ENCODE measurements at places on chromosomes 12 and 14.

DNA sequence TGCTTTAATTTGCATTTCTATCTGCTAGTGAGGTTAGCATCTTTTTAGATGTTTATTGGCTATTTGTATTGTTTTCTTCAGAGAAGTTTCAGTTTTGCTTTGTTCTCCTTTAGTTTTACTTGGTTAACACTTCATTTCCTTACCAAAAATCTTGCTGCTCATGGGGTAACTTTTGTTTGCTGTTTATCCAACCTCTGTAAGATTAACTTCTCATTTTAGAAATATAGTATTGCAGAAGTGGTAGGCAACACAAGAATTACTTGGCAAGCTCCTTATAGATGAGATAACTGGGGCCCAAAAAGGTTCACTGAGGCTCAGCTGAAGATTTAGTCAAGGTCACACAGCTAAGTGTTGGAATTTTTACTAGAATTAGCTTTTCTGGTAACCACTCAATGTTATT lies 40.5 kb downstream of the ALKBH1 start:
- no peak for DNase-seq

DNA sequence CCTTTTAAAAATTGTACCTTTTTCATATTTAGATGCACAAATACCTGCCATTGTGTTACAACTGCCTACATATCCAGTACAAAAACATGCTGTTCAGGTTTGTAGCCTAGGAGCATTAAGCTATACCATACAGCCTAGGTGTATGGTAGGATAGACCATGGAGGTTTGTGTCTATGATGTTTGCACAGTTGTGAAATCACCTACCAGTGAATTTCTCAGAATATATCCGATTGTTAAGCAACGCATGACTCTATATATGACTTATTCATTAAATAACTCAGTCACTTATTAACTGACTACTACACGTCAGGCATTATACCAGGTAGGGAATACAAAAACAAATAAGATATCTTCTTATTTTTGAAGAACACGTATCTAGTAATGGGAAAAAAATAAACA lies 26.2 kb upstream of the ETNK1 start:
- DNase-seq: no peak

DNA sequence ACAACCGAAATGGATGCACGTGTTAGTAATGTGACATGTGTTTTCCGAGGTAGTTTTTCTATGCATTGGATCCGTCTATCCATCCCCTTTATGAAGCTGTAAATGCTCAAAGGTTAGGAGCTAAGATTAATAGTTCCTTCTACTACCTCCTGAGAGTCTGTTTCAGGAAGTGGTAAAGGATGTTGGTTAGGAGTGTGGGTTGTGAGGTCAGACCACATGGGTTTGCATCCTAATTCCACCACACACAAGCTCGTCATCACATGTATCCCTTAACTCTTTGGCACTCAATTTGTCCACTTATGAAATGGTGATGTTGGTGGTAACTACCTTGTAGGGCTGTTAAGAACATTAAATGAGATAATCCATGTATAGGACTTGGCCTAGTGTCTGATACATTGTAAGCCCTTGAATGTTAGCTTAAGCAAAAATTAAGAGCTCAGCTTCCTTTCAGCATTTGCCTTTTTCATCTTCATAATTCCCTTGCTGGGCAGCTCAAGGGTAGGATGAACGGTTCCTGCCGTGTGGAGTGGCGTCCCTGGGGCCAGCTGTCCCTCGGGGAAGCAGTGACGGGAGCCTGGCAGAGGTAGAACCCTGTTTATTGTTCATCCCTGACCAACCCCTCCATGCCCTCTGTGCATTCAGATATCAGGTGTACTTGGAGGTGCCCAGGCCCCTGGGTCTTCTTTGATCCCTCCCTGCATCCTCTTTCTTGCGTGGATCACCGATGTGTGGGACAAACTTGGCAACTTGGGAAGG lies 52.3 kb downstream of the TSPAN9 start:
- DNase-seq: no peak

DNA sequence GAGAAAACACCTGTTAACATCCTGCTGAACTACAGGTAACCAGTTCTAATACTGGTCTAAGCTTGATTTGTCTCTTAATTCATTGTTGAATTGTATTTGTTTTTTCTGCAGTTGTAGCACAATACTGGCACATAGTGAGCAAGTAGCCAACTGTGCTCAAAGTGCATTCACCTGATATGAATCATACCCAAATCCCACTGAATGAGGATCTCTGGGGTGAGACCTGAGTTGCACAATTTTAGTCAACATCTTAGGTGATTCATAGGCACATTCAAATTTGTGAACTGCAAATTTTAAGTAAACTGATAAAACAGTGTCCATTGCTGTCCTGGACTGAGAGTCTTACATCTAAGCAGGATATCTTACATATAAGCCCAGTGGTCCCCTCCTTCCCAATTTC lies 12.8 kb downstream of the KCNC2 start:
- DNase-seq: peak; percentile 68

- DNase-seq: no peak
Measured at GRCh38 chr14:89941830-89942377, 12.6 kb downstream of the EFCAB11 start.

DNA sequence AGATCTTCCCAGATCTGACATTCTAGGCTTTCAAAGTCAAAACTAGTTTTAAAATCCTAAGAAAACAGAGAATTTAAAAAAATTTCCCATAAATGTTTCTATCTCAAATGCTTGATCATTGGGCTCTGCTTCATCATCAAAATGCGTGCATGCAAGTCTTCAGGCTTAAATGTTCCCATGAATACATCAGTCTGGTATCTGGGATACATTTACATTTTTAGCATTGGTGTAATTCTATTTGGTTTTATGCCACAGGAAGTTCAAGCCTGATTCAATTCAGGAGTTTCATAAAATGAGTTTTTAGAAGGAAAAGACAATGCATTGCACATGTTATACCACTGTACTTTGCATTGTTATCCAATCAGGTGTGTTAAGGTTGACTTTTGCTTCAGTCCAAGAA lies 336.4 kb downstream of the PCNX1 start:
- no peak for DNase-seq

- DNase-seq: no peak
Measured at GRCh38 chr12:47004634-47005033, 74.8 kb upstream of the PCED1B start.

DNA sequence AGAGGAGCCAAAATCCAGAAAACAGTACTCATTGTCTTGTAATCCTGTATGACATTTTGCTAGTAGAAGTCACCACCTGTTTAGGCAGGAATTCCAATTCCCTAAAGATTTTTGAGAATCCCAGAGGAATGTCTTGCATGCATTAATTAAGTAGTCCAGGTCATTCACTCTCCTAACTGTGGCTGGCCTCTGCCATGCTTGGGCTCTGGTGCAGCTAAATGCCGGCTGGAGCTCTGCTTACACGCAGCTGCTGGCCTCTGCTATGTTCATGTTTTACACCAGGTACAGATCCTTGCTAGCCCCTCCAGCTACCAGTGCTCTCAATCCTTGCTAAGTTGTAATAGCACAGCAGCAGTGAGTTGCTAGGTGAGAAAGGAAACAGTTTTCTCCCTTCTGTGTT lies 16.3 kb upstream of the HIF1A start:
- no peak for DNase-seq

GRCh38 chr12:96108321-96108720 lies 72.9 kb upstream of the LTA4H start:
- no peak for DNase-seq

DNA sequence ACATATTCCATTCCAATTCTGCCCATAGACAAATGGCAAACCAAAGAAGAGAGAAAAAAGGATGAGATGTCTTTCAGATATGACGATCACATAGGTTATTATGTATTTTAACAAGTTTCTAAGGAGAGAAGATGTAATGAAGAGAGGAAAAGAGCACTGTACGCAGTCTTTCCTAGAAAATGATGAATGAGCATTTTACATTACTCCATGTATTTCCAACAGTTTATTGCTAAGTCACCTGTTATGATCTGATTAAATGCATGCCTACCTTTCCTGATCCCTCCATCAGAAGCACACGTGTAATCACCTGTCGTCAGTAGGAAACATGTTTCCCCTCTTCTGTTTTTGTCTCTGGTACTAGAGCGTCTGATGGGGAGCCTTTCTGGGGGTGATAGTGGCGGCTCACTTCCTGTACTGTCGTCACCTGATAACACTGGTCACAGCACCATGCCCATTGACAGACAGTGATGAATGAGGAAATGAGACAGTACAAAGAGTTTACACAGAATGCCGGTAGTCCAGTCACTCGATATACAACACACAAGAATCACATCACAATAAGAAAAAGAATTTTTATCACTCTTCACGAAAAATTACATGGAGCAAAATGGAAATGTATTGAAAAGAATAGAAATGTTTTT lies 161.6 kb downstream of the KCNC2 start:
- DNase-seq: no peak

- DNase-seq: no peak
Measured at GRCh38 chr12:124720004-124720680, 143.5 kb downstream of the SCARB1 start.

DNA sequence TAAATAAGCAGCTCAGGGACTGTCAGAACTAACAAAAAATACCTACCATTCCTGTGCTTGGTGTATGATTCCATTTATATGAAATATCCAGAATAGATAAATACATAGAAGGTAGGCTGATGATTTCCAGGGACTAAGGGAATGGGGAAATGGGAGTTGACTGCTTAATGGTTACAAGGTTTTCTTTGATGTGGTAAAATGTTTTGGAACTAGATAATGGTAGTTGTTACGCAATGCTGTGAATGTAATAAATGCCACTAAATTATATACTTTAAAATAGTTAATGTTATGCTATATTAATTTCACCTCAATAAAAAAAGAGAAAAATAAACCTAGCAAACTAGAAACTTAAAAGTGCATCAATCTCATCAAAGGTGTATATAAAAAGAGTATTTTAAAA lies 41.1 kb downstream of the CEP83 start:
- DNase-seq: no peak

GRCh38 chr14:65792208-65792905 lies 379.8 kb downstream of the FUT8 start:
- DNase-seq: peak; percentile 29

- no peak for DNase-seq
Measured at GRCh38 chr12:109264943-109265650, 44.0 kb downstream of the FOXN4 start.

DNA sequence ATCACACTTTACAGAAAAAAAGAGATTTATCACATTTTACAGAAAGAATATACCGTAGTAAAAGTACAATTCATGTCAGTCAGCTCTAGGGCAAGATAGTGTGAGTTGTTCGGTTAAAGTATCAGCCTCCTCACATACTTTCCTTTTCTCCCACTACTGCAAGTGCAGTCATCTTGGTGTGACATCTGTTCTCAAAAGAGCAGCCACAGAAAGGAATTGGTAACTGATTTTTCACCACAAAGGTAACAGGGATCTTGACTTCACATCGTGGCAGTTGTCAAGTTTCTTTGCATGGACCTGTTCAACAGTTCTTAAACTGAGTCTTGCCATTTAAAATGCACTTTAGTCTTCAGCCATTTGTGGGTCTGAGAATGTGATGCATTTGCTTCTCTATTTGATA lies 5.0 kb upstream of the E2F7 start:
- no peak for DNase-seq

- DNase-seq: no peak
Measured at GRCh38 chr12:123943816-123944215, 28.8 kb downstream of the CCDC92 start.

DNA sequence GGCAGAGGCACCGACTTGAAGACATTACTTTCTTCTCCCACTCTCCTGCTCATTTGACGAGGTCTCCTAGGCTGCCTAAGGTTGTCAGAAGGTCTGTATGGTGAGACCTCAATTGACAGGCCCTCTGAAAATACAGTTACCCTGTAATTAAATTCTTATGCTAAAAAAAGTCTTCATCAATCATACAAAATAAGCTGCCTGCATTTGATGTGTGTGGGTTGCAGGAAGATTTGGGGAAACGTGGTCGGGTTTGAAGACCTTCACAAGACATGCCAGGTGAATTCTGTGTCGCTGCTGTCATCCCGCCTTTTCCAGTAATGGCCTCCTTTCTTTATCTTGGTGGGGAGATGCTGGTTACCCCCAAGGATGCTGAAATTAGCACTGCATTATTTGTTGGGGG lies 299.4 kb downstream of the CACNA1C start:
- no peak for DNase-seq

- DNase-seq: no peak
Measured at GRCh38 chr12:90323217-90323616, 614.6 kb upstream of the ATP2B1 start.

- no peak for DNase-seq
Measured at GRCh38 chr14:84253326-84253725, 1276.6 kb upstream of the FLRT2 start.

DNA sequence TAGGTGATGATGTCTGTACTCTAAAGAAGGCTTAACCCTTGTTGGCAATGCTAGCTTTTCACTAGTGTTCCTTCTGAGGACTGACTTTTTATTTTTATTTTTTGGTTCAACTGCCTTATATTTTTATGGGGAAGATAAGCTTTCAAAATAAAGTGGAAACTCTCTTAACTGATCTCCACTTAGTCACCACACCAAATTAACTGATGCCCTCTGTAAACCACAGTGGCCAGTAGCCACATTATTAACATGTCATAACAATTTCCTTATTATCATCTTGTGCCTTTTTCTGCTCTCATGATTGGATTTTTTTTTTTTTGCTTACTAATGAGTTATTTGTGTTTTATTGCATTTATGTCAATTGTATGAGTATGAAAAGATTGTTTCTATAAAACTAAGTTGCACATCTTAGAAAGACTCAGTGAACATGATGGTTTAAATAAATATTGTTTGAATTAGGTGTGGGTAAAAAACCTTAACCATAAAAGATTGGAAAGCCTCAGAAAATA lies 56.9 kb downstream of the SCFD1 start:
- no peak for DNase-seq

Data from epithelial cell of prostate (primary cell).